ENCODE measurements at places on chromosomes 7 and 10.

- no peak for DNase-seq
Observed at GRCh38 chr10:83352588-83352987, 786.7 kb upstream of the GHITM start.

DNA sequence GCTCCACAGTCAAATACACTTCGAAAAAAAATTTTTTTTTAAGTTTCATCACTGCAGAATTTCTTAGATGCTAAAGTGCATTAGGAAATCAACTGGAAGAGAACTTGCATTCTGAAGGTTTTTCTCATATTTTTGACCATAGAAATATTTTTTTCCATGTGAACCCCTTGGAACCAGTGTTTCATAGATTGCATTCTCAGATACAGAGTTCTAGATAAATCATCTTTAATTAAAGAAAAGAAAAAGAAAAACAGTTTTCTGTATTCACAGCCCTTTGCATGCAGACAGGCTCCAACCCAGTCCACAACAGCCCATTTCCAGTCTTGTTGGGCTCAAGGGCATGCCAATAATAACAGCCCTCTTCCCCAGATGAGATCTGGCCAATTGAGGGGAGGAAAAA, 75.5 kb upstream of the RPA3 start:
- DNase-seq: peak; percentile 80

- DNase-seq: no peak
Observed at GRCh38 chr10:69712342-69712741, 82.3 kb downstream of the FAM241B start.

DNA sequence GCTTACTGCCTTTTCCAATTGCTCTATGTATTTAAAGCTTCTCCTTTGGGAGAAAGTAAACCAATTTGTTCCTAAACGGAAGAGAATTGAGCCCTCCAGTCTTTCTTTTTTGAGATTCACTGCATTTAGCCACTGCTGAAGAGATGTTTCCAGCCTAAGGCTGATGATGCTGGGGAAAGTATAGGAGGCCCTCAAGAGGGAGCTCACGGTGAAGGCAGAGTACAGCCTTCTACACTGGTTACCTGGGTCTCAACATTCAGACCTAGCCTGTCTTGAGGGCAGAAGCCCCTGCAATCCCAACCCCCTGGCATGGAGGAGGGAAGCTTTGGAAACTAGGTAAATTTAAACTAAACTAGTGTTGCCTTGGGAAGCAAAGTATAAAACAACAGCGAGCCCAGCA, 316.7 kb upstream of the TPK1 start:
- DNase-seq: no peak

DNA sequence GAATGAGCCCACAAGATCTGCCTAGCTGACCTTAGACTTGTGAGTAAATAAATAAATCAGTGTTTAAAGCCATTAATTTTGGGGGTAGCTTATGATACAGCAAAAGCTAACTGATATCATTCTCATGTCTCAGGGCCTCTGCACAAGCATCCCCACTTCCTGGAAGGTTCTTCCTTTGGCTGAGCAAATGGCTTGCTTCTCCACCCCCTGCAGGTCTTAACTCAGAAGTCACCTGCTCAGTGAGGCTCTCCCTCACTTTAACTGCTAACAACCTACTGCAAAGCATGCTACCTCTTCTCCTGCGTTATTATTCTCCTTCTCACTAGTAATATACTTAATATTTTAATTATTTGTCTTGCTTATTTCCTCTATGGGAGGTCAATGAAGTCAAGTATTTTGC, 167.3 kb downstream of the TPK1 start:
- DNase-seq: no peak

DNA sequence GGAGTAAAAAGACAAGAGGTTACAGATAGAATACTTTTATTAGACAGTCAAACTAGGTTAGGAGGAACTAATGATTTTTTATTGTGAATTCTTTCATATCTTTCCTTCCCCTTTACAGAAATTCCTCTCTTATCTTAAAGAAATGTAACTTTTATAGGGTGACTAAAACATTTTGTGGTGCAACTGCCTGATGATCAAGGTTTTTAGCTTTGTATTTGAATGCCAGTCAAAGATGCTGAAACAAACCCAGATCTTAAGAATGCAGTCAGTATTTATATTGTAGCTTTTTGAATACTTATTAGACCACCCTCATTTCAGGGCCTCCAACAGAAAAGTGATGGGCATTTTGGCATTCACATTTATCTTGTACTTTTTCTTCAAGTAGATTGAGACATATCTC, 27.4 kb downstream of the TAX1BP1 start:
- DNase-seq: no peak

GRCh38 chr7:150514748-150515222, at the start of gene GIMAP7:
Gene GIMAP7, plus strand, starts transcription at chr7:150514872. Its CDS starts 5,103 bp downstream, at chr7:150519975.
- DNase-seq: no peak

DNA sequence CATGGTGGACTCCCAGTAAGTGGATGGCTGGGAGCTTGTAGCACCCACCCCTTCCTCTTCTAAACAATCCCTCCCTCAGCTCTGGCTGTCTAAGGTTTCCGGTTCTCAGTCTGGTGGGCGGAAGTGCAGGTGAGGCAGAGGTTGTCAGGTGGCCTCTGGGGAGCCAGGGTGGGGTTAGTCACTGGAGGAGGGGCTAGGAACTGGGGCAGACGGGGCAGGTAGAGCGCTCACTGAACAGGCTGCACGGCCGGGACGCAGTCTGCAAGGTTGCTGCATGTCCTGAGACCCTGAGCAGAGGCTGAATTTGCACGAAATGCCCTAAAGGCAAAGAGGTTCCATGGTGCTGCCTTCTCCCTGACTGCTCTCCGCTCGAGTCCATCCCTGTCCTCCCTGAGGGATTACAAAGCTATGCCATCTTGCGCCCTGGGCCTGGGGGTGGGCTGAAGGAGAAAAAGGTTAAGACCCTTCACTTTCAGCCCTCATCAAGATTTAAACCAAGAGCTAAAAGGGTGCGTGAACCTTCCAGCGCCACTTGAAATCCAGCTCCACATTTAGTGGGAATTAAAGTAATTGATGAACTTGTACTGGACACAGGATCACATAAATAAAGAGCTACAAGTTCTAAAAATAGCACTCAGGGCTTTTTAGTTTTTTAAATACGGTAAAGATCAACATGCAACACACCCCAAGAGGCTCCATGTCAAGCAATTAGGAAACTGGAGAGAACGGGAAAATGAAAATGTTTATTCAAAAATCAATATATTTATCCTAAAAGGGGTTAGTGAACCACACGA, 62.3 kb upstream of the CTBP2 start:
- DNase-seq: no peak

DNA sequence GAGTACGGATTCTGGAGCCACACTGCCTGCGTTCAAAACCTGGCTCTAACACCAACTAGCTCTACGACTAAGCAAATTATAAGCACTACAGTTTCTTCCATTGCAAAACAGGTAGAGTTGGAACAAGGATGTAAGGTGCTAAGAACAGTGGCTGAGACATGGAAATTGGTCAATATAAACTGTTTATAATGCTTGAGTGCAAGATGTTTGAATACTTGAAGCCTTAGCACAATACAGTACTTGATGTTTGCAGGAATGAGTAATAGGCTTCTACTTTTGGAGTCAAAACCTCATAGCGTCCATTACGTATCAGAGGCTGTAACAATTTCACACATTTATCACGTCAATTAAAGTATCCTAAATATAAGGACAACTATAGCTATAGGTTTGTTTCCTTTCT, 6.9 kb downstream of the NT5C2 start:
- DNase-seq: no peak

DNA sequence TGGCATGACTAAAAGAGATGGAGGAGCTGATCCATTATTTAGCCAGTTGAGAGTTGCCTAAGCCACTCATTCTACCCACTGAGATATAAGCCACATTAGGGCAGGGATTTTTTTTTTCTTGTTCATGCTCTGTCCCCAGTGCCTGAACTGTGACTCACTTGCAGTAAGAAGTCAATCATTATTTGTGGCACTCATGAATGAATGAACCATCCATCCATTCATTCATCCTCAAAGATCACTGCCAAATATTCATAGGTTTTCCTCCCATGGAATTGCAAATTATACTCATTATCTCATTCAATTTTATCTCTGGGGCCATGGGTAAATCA, 22.8 kb upstream of the ARID5B start:
- DNase-seq: no peak

DNA sequence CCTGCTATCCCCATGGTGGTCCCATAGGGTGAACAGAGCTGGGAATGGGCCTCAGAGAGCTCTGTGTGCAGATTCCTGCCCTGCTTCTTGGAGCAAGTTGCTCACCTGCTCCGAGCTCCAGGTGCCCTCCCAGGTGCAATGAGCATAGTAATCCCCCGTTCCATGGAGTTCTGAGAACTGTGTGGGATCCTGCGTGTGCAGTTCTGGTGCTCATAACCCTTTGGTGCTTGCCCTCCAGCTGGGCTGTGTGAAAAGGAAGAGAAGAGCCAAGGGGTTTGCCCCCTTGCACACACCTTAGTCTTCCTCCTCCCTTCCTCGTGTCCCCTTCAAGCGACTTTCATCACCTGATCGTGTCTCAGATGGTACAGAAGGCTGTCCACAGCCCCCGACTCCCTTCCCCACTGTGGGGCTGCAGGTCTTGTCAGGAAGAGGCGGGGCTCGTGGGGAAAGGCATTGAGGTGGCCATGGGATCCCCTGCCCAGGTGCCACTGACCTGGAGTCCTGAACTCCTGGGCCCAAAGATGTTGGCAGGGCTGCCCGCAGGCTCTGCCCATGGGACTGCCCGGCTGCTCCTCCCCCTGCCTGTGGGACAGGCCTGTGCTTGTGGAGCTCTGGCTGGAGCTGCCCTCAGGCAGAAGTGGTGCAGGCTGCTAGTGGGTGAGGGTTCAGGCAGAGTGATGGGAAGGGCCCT, 21.9 kb upstream of the ZNF488 start:
- DNase-seq: no peak

DNA sequence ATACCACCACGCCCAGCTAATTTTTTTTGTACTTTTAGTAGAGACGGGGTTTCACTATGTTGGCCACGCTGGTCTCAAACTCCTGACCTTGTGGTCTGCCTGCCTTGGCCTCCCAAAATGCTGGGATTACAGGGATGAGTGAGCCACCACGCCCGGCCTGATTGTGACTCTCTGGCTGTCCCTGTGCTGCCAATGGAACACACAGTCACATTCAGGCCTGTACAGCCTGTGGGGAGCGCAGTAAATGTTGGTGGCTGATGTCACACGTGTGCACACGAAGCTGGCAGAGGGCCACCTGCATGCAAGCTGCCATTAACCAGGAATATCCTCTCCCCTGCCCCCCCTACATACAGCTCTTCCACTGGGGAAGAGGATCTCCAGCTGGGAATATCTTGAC, 22.1 kb downstream of the POLL start:
- no peak for DNase-seq

DNA sequence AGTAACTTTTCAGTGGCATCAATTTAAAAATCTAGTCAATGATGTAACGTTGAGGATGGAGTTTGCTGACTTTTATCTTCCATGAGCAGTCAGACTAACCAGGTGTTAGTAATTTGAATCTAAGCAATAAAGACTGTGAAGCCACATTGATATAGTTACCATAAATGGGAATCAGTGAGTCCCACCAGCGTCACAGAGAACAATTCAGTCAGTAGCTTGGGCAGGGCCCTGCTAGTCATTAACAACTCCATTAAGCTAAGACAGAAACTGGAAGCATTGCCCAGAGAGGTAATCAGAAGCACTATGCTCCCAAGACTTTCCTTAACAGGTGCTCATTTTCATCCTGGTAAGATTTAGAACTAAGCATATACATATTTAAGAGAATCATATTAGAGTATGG, 315.1 kb downstream of the PCDH15 start:
- no peak for DNase-seq

Measured in BJ (cell line).